NCI-H1092 (cell line): ENCODE measurements at places on chromosomes 11 and 22.

DNA sequence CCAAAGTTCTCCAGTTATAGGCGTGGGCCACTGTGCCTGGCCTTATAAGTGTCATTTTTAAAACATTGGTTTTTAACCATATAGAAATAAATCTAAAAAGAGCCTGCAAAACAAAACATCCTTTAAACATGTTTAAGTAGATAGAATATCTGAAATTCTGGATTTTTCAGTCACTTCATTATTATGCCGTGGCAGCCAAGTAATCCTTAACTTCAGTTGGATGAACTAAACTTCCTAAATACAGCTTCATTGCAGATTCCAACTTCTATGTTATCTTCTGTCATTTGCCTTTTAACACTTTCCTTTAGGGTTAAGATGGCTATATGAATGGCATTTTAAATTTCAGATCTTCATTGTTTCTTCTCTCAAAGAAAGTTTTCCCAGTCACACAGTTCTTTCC is 291.4 kb downstream of the TMEM135 start:
- no peak for DNase-seq

DNA sequence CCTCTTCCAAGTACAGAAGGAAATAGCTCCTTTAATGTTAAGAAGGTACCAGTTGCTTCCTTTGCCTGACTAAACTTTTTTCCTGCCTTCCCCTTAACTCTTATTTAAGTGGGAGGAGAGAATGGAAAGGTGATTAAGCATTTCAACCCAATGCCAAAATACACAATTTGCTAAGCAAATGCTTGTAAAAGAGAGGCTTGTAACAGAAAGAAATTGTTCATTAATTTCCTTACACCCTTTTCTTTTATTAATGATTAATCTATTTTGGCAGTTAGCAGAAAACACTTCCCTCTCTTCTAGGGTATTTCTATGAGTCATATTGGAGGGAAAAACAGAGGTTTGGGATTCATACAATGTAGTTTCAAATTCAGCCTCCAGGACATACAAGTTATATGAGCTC is 427.6 kb upstream of the FAT3 start:
- DNase-seq: no peak

DNA sequence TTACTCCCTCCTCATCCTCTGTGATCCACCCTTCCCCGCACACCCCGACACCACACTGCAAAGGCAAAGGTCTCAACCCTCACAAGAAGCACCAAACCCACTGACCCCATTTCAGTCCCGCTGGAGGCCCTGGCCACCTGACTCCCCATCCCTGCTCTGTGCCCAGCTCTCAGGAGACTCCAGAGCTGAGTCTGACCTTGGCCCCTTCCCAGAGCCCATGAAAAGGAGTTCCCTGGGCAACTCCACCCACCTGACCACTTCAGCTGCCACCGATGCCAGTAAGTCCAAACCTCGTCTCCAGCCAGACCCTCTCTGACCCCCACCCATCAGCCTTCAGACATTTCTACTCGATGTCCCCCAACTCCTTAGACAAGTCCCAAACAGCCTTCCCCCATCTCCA is 45.5 kb downstream of the ARRB1 start:
- no peak for DNase-seq

- DNase-seq: no peak
Observed at GRCh38 chr22:24512043-24512442, 16.9 kb downstream of the UPB1 start.

DNA sequence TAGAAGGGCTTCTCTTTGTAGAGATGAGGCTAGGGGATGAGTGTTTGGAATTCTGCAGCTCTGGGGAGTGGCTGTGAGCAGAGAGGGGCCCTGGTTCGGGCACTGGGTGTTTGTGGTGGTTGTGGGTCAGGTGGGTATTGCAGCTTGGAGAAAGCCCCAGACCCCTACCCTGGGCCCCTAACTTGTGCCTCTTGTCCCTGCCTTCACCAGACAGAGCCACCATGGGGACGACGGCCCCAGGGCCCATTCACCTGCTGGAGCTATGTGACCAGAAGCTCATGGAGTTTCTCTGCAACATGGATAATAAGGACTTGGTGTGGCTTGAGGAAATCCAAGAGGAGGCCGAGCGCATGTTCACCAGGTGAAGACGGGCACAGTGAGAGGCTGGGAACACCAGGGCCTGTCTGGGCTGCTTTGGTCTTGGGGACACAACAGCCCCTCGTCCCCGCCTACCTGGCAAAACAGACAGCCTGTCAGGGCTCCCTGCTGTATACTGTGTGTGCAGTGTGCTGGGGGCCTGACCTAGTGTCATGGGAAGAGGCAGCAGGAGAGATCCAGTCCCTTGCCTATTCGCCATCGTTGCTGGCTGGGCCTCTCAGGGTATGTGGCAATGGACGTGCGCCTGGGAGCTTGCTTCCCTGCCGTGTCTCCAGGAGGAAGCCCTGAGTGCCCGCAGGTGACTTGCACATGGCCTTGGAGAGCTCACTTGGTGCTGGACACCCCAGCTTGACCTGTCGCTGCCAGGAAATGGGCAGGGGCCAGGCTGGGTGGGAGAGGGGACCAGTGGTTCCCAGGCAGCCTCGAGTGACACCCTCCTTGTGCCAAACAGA is 4.3 kb downstream of the INCENP start:
- DNase-seq: no peak

DNA sequence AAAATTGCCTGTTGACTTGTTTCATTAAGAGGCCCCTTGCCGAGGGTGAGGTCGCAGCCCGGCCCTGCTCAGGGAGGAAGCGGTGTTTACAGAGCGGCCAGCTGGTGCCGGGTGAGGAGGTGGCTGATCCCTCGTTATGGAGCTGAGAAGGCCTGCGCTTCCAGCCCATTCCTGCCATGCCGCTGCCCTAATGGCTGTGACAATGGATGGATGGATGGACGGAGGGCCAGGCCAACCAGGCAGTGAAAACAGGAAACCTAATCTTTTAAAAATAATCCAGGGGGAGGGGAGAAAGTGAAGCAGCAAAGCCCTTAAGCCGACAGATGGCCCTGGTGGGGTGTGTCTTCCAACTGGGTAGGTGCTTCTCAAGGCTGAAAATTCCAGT is 38.5 kb downstream of the BCR start:
- DNase-seq: peak; percentile 36

- DNase-seq: no peak
Observed at GRCh38 chr11:62399878-62400266, 19.0 kb upstream of the SCGB1A1 start.

- DNase-seq: no peak
Observed at GRCh38 chr22:44918925-44919392, 90.8 kb downstream of the PHF21B start.

- DNase-seq: no peak
Observed at GRCh38 chr11:96199563-96200025, 143.4 kb downstream of the MAML2 start.

DNA sequence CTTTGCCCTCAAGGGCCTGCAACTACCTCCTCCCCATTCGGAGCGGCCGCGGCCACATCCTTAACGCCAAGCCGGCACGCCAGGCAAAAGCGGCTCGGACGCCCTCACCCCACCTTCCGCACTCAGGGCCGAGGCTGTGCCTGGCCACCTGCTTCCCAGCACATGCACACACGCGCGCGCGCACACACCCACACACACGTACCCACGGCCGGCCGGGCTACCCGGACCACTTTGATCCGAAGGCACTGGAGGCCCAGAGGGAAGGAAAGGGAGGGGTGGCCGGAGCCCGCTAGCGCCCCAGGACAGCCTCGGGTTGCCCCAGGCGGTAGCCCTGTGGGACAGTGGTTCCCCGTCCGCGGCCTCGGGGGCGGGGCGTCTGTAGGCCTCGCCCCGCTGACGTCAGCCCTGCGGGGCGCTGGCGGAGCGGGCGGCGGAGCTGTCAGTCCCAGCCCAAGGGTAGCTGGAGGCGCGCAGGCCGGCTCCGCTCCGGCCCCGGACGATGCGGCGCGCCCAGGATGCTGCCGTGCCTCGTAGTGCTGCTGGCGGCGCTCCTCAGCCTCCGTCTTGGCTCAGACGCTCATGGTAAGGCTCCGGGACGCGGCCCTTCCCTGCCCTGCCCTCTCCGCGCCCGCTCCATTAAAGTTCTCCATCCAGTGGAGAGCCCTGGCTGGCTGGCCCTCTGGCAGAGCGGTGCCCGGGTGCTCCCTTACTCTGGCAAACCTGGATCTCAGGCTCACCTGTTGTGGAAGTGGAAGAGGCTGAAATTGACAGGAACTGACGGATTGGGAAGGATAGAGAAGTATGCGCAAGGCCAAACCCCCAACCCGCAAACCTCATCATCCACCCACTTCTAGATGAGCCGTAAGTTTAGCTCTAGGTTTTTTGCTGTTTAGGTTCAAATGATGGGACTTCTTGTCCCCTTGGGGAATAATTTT is at the start of gene IL10RA:
Gene IL10RA, plus strand, starts transcription at position 442 of the 935 bp plus-strand sequence. Its CDS starts 74 bp downstream, at position 516.
- DNase-seq: peak; percentile 67

- DNase-seq: no peak
Observed at GRCh38 chr11:70470127-70470526, 71.8 kb downstream of the CTTN start.

DNA sequence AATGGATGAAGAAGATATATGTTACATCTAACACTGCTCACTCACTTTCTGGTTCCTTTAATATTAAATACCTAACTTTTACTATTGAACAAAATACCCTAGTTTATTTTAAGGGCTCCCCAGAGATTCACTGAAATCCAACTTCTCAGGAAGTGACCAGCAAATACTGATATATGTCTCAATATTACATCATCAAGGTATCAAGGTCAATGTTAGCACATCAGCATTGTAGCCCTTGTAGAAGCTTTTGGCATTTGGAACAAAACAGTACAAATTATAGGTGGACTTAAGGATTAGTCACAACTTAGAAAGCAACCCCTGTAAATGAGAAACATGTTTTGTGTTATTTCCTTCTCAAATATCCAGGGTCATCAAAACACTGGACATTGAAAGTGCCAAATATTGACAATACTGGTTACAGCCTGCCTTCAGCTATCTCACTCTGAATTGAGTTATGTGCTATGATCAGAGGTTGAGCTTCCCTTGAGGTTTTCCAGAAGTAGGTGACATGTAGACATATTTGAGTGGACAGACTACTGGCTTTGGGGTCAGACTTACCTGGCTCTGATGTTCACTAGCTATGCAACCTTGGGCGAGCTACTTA is 1.9 kb upstream of the ATL3 start:
- no peak for DNase-seq

- DNase-seq: no peak
Observed at GRCh38 chr11:66810576-66811185, 32.6 kb upstream of the RCE1 start.

- no peak for DNase-seq
Observed at GRCh38 chr11:90661233-90661632, 438.4 kb upstream of the CHORDC1 start.

DNA sequence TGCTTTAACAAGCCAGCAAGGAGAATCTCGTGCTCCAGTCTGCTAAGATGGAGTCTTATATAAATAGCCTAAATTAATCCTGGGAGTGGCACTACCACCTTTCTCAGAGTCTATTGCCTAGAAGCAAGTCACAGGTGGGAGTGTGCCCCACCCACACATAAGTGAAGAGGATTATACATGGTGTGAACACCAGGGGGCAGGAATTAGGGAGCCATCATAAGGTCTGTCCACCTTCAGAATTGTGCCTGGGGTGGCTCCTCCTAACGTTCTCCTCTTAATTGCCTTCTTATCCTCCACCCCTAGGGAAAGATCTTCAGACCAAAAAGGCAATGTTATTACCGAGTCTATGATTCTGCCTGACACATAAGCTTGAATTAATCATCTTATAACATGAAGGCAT is 276.8 kb upstream of the SESN3 start:
- no peak for DNase-seq

- peak; percentile 35 for DNase-seq
Observed at GRCh38 chr11:128715691-128716561, 22.1 kb downstream of the FLI1 start.

GRCh38 chr11:73191151-73191550 is 26.9 kb upstream of the P2RY2 start:
- no peak for DNase-seq

DNA sequence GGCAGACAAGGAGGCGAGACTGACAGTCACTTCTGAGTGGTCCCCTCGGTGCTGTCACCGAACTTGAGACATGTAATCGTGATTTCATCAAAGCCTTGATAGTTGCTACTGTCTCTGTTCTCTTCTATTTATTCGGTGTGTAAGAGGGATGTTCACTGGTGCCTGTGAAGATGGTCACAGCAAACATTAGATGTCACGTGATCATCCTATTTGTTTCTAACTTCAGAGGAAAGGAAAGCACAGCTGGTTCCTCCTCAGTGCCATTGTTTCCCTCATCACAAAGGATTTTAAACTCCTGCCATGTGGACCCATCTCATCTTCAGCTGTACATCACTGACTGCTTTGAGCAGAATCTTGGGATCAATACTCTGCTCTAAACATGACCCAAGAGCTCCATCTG is 73.1 kb upstream of the CLMP start:
- DNase-seq: no peak

DNA sequence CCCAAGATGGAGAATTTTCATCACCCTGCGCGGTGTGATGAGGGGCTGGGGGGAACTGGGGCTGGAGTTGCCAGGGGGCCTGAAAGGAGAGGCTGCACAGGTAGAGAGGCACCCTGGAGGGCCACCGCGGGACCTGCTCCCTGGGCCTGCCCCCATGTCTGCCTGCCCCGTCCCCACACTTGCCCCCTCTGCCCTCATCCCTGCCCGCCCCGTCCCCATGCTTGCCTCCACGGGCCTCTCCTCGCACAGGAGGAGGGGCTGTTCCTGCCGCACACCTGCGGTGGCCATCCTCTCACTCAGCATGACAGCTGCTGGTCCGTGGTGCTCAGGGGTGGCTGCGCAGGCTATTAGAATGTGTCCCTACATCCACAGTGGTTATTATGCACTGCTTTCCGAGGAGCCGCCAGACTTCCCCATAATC is 43.5 kb downstream of the LINC01488 start:
- no peak for DNase-seq

- DNase-seq: peak; percentile 83
Observed at GRCh38 chr11:75328426-75329277, 22.8 kb downstream of the ARRB1 start.

DNA sequence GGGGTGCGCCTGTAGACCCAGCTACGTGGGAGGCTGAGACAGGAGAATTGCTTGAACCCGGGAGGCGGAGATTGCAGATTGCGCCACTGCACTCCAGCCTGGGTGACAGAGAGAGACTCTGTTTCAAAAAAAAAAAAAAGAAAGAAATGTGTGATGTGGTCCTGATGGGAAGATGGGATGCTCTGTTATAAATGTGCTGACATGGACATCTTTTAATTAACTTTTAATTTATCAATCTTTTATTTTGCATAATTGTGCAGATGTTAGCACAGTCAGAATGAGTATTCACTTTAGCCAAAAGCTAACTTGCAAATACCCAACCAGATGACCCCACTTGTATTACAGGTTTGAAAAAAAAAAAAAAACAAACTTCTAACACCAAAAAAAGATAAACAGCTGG is 23.8 kb upstream of the USP47 start:
- DNase-seq: no peak

- peak; percentile 53 for DNase-seq
Observed at GRCh38 chr11:134014511-134014910, 54.4 kb upstream of the JAM3 start.

GRCh38 chr11:1240771-1241170 is 17.9 kb downstream of the MUC5B start:
- DNase-seq: no peak

- no peak for DNase-seq
Observed at GRCh38 chr22:22655452-22656290, 11.3 kb downstream of the GGTLC2 start.
